ENCODE measurements at places on chromosomes 16 and 17. TPM values are rescaled to one million over a fixed set of nuclear protein-coding genes. Genes with fewer than 3 reads are reported as not detected.

GRCh38 chr17:6505425-6506142 is 50.8 kb downstream of the PITPNM3 start:
- DNase-seq, result no peak

Gene NACA2
- total RNA-seq, result not detected

- DNase-seq, result no peak
Observed at GRCh38 chr17:15414532-15415306, 52.7 kb downstream of the CDRT4 start.

- no peak for DNase-seq
Observed at GRCh38 chr17:19880393-19880792, 12.7 kb upstream of the ULK2 start.

Gene CTRB2
- not detected for total RNA-seq

Gene PDE6G
- total RNA-seq, result not detected

DNA sequence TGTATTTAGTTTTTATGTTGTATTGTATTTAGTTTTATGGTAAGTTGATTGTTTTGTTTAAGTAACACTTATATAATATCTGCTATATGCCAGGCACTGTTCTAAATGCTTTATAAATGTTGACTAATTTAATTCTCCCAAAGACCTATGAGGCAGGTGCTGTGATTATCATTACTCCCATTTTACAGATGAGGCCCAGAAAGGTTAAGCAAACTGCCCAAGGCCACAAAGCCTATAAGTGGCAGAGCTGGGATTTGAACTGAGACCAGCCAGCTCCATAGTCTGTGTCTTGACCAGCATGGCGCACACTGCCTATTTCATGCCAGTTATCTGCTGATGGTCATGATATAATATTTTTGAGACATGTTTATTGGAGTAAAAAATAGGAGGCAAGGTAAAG is 24.0 kb downstream of the IL21R start:
- DNase-seq, result no peak

Gene TMEM220
- total RNA-seq, result 2.4 TPM

Gene PDIA2
- not detected for total RNA-seq

DNA sequence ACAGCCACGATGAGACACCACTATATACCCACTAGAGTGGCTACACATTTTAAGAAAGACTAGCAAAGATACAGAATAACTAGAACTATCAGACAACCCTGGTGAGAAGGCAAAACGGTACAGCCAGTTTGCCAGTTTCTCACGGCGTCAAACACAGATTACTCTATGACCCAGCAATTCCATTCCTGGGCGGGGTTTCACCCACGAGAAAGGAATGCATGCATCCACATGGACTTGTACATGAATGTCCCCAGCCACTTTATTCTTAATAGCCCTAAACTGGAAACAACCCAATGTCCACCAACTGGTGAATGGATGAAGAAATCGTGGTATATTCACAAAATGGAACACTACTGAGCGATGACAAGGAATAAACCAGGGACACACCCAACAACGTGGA is 74.5 kb downstream of the MYH10 start:
- no peak for DNase-seq

- no peak for DNase-seq
Observed at GRCh38 chr16:85265810-85266209, 153.5 kb upstream of the CIBAR2 start.

Gene NR1D1
- 7.5 TPM for total RNA-seq

Gene NPIPB9
- total RNA-seq, result not detected

Gene CCL7
- total RNA-seq, result not detected

DNA sequence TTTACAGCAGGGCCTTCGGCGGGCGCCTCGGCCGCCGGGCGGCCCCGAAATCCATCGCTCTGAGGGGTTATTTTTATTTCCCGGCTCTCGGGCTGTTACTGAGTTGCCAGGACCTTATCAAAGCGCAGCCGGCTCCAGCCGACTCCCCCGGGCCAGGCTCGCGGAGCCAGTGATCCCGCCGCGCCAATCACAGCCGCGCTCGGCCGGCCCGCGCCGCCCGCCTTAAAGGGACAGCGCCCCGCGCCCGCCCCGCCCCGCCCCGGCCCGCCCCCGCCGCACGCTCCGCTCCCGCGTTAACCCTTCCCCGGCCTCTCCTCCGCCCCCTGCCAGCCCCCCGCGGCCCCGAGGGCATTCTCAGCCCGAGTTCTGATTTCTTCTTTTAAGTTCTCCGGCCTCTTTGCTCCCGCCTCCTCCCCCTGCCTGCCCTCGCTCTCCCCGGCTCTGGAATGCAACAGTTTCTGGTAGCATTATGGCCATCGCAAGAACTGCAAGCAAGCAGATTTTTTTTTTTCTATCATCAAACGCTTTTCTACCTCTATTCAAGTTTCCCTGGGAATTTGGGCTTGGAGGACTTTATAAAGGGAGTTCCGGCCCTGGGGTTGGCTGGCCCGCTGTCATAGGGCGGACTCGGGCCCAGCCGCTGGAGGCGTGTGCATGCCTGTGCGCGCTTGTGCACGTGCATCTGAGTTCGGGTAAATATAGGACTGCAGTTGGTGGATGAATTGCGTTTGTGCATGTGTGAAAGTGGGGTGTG is at the start of gene AXIN2:
Gene AXIN2, minus strand, starts transcription at position 197 of the 754 bp plus-strand sequence. CDS start 3,028 bp downstream, outside the sequence.
- peak; percentile 92 for DNase-seq

Gene ARL17B
- 20.6 TPM for total RNA-seq

Gene ARL4D
- 6.7 TPM for total RNA-seq

DNA sequence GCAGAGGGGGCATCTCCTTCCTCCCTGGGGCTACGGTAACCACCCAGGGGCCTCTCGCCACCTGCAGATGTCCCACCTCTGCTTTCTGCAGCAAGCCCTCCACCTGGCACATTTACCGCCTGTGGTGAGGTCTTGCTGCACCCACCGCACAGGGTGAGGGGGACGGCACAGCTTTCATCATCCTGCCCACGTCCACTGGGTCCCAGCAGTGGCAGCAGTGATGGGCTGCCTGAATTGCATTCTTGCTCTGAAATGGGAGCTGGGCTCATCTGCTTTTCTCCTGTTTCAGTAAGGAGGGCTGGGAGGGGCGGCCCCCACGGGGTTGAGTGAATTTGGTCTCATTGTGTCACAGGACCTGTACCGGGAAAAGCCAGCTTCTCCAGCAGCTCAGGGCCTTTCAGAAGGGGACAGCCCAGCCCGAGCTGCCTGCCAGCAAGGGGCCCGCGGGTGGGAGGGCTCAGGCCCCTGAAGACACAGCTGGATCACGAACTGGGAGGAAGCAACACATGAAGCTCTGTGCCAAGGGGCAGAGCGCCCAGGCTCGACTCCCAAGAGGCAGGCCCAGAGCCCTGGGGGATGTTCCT is 12.7 kb downstream of the DNAAF8 start:
- DNase-seq, result no peak

DNA sequence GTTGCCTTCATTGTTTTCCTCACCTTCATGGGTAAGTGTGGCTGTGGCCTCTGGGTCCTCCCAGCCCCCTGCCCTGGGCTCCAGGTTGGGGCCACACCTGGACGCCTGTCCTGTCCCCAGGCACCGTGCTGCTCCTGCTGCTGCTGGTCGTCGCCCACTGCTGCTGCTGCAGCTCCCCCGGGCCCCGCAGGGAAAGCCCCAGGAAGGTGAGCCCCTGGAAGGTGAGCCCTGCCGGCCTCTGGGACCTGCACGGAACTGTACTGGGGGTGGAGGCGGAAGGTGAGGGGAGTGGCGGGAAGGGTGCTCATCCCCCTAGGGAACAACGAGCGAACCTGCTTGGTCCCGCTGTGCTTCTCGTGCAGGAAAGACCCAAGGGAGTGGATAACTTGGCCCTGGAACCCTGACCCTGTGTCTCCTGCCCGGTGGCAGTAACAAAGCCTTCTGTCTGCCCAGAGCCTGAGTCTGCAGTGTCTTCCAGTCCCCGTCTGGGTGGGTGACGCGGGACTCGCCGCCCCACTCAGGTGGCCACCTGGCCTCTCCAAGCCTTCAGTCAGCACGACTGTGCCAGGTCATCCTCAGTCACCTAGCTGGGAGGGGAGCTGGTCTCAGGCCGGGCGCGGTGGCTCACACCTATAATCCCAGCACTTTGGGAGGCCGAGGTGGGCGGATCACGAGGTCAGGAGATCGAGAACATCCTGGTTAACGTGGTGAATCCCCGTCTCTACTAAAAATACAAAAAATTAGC is 831 bp downstream of the SMIM22 start:
- DNase-seq, result peak; percentile 44

Gene FKBP10
- total RNA-seq, result 7.1 TPM

- no peak for DNase-seq
Observed at GRCh38 chr16:29712809-29713208, 33.0 kb downstream of the C16orf54 start.

- DNase-seq, result no peak
Observed at GRCh38 chr16:67435758-67436164, 4.8 kb downstream of the HSD11B2 start.

- peak; percentile 25 for DNase-seq
Observed at GRCh38 chr16:10979717-10980601, 35.6 kb downstream of the CLEC16A start.

All from transverse colon (tissue), 4 donors.